ENCODE measurements at places on chromosomes 11 and 22.
A peak's percentile ranks its signal among the peaks of the same experiment; 100 is the strongest.

DNA sequence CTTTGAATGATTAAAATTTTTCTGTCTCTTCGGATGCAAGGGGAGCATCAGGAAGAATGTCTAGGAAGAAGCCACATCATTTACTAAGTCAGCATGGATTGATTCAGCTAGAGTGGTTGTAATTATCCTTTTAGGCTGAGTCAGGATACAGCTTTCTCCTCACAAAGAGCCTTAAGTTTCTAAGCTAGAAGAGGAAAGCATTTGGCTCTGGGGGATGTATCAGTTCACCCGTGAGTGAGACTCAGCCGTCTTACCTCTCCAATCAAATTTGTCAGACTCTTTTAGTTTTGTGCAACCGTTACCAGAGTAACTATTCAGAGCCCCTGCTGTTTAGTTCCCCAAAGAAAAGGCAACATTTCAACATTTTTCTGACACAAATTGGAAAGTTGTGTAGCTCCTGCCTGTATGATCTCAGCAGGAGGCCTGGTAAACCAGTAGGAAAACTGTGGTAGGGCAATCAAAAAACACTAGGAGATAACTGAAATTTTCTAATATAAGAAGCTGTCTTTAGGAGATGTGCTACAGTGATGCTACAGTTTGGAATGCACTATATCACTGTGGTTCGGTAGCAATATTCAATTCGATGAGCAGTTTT is 432.4 kb upstream of the LUZP2 start:
- no peak for DNase-seq

DNA sequence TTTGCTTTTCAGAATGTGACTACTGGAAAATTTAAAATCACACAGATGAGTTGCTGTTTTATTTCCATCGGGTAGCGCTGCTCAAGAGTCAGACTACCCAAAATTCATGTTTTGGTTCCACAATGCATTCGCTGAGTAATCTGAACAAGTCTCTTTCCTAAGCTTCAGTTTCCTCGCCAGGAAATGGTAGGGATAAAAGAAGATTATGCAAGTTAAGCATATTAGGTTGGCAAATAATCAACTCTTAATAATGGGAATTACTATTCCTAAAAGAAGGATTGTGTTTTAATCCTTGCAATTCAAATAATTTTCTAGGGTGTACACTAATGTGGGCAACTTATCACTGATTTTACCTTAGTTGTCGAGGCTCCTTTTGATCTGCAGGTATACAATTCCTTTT is 326.5 kb downstream of the LARGE1 start:
- peak; percentile 39 for DNase-seq

- no peak for DNase-seq
These were observed 38.1 kb downstream of the COA4 start for GRCh38 chr11:73838443-73839122.

GRCh38 chr11:96033599-96033998 is 109.7 kb upstream of the MTMR2 start:
- no peak for DNase-seq

GRCh38 chr11:17764446-17765218 is 30.1 kb downstream of the KCNC1 start:
- no peak for DNase-seq

GRCh38 chr11:130315354-130315970 is 745 bp upstream of the ZBTB44 start:
- peak; percentile 45 for DNase-seq

GRCh38 chr11:92269021-92269420 is 44.4 kb downstream of the FAT3 start:
- no peak for DNase-seq

GRCh38 chr11:117478926-117479325 is 151.3 kb downstream of the CEP164 start:
- DNase-seq: no peak

DNA sequence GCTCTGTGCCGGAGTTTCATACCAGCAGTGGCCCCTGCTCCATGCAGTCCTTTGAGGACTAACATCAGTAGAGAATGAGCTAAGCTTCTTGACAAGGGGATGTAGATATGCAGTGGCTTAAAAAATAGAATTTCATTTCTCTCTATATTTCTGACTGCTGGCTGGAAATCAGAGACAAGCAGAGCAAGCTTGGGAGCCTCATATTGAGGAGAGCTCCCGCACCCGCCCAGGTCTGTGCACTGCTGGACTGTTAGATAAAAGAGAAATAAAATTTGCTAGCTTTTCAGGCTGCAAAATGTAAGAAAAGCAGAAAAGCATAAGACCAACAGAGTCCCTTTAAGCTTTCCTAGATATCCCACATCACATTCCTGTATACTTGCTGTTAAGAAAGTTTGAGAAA is 31.4 kb downstream of the MMP7 start:
- no peak for DNase-seq
